ENCODE measurements at places on chromosomes 13 and 19.
A peak's percentile ranks its signal among the peaks of the same experiment; 100 is the strongest.

- no peak for DNase-seq
Observed at GRCh38 chr19:48991873-48992580, 1.1 kb downstream of the GYS1 start.

DNA sequence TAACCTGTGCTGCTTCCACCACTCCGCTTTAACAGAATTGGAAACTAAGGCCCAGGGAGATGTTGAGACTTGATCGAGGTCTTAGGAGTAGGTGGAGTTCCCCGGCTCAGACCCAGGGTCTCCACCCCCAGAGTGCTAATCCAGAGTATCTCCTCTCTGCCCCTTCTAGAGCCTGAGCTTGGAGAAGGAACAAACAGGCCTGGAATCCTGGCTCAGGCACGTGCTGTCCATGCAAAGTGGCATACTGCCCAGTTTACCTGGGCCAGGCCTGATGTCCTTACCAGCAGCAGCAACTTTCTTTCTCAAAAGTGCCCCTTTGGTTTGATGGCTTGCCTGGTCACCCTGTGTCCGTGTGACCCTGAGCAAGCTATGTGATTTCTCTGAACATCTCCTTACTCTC, 3.7 kb downstream of the SYNGR4 start:
- no peak for DNase-seq

- DNase-seq = peak; percentile 32
Observed at GRCh38 chr13:99496184-99497142, 4.8 kb upstream of the TM9SF2 start.

DNA sequence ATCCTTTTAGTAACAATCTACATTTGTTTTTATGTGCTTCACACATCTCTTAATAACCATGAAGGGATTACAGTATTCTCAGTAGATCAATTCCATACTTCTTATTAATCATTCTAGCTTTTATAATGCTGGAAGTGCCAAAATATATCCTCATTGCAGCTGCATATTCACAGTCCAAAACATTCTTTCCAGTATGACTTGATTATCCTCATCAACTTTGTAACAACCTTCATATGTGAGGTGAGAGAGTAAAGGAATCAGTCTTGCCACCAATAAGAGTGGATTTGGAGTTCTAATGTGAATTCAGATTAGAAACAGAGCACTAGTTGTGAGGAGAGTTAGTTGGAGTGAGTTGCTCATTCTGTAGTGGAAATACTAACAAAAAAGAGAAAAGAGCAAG, 208.0 kb upstream of the SPRY2 start:
- DNase-seq = no peak

GRCh38 chr13:94216476-94216875, 263.0 kb downstream of the DCT start:
- DNase-seq = no peak

- no peak for DNase-seq
Observed at GRCh38 chr13:113959198-113959597, 14.7 kb downstream of the C13orf46 start.

DNA sequence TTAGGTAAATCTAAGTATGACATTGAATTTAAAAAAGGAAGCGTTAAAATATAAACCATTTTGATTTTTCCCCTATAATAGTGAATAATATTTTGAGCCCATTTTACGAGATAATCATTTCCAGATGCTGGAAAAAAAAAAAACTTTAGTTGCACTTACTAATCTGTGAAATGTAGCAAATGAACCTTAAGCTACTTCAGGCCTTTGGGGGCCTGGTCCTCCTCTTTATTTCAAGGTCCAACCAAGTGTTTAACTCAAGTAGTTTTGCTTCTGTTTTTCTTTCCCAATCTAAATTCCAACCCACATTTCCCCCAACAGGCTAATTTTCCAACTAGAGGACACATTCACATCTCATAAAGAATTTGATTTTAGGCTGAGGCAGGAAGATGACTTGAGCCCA, 101.2 kb downstream of the TNFRSF19 start:
- DNase-seq = no peak

DNA sequence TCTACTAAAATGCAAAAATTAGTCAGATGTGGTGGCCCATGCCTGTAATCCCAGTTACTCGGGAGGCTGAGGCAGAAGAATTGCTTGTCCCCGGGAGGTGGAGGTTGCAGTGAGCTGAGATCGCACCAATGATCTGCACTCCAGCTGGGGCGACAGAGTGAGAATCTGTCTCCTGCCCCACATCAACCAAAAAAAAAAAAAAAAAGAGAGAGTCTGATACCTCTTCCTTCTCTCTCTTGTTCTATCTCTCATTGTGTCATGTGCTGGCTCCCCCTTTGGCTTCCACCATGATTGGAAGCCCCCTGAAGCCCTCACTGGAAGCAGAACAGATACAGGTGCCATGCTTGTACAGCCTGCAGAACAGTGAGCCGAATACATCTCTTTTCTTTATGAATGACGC, 20.4 kb downstream of the CLEC11A start:
- no peak for DNase-seq

DNA sequence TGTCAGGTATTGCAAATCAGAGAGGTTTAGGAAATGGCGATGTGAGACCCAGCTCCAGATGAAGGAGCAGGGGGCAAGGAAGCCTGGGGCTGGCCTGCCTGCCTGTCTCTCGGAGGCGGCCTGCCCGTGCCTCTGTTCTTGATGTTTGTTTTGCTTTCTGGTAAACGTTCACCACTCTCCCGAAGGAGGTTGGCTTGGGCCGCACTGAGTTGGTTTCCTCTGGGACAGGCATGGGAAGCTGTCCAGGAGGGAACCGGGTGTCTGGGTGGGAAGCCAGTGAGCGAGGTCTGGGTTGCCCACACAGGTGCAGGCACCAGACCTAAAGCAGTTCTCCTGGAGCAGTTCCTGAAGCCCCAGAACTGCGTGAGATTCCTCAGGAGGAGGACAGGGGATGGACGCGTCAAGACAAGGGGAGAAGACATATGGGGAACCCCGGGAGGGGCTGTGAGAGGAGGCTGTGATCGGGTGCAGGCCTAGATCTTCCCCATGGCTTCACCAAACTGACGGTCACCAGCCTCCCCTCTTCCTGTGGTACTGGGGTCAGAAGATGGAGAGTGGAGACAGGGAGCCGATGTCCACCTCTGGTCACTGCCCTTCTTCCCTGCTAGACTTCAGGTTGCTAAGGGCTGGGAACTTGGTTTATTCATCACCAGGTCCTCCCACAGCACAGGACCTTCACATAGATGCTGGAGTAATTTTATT, 15.2 kb downstream of the COL4A2 start:
- DNase-seq = no peak

Measured in NCI-H2081 (cell line).